Stimulated activated CD8-positive, alpha-beta memory T cell treated with anti-CD3 and anti-CD28 coated beads, Interleukin-2, amount 100 ng/mL, for 1 hour (primary cell): ENCODE measurements at places on chromosomes 5 and 9.

GRCh38 chr5:76145945-76146344 lies 62.8 kb downstream of the SV2C start:
- no peak for DNase-seq

- no peak for DNase-seq
Measured at GRCh38 chr5:11596185-11596584, 308.1 kb downstream of the CTNND2 start.

DNA sequence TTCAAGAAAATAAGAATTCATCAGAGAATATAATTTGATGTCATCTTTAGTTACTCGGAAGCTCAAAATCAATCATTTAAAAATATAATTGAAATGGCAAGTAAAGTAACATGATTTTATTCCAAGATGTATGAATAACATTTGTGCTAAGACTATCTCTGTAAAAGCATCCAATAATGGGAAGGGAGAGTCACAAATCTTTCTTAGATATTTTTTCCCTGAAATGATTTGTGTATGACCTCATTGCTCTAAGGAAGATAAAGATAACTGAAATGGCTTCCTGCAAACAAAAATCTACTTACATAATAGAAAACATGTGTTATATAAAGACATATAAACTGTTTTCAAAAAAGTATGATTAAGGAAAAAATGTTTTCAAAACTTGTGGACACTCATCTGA lies 97.4 kb upstream of the FGF10 start:
- DNase-seq: no peak

GRCh38 chr5:40569546-40570270 lies 110.0 kb upstream of the PTGER4 start:
- DNase-seq: no peak

DNA sequence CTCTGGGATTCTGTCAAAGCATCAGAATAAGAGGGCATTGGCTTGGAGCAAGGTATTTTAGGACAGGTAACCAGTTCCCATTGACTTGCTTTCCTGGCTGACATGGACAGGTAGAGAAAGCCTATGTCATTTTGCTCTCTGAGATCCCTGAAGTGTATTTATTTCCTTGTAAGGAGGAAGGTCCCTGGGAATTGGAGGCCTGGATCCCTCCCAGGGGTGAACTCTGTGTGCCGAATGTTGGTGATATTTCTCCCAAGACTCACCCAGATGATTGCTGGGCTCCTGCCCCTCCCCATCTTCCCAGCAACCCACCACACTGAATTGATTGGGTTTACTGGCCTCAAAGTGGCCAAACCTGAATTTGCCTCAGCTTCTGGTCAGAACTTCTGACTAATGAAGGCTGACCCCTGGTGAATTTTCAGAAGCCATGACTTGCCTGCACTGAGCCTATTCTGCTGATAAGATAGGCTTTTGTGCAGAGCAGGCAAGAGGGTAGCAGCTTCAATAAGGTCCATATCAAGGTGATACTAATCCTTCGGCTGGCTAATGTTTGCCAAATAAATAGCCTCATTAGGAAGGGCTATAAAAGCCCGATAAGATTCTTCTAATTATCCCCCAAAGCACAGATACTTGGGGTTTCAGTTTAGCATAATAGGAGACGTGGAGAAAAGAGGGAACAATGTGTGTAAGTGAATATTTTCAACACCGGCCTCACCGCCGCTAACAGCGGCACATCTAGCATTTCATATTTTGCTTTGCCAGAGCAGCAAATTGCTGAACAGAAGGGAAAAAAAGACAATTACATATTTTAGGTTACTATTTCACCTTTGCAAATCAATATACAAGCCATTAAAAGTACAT lies 152.9 kb upstream of the PITX1 start:
- DNase-seq: no peak

DNA sequence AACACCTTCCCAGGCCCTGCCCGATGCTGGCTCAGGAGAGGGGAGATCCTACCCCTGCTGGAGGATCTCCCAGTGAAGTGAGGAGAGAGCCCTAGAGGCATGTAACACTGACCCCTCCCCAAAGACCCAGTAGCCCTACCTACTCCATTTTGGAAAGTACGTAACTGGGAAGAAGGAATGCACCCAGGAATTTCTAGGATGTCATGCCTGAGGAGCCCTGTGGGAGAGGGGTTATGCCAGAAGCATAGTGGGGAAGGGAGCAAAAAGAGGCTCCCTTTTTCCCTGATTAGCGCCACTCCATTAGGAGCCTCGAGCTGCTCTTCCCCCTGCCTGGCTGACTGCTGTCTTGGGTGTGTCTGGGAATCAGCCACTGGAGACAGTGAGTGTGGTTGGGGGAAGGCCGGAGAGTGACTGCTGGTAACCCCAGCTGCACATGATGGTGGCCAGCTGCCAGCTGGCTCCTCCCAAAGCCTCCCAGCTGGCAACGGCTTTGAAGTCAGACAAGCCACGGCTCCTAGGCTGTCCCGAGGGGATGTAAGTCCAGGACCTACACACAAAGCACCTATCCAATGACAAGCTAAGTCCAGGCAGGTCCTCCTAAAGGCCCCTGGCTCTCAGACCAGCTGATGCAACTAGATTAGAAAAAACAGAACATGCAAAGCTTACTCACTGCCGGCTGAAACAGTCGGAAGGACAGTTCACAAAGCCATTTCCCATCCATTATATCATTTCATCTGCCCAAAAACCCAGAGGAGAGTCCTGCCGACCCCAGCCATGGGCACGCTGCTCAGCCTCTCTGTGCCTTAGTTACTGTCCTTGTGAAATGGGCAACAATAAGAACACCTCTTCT lies 136.5 kb upstream of the ABCA1 start:
- no peak for DNase-seq

GRCh38 chr9:72037571-72037970 lies 22.8 kb downstream of the C9orf57 start:
- no peak for DNase-seq

GRCh38 chr5:123265551-123265950 lies 157.7 kb downstream of the CEP120 start:
- DNase-seq: no peak

DNA sequence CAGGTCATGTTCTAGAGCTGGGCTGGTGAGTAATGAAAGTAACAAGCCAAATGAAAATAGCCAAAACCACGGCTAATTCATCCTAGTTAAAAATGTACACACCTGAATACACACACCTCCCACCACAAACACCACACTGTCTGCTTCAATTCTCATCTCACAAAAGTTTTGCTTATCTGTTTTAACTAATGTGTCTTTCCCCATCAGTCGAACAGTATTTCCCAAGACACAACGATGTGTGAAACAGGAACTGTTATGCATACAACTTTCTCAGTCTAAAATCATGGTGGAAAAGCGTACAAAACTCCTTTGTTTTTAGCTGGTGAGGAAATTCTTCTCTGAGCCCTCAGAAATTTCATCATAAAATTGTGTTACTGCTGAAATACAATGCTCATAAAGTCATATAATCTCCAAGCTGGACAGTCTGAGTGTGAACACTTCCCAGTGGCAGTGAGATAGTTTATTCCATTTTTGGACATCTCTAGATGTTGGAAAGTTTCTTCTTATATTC lies 242.4 kb downstream of the EFNA5 start:
- no peak for DNase-seq

- no peak for DNase-seq
Measured at GRCh38 chr9:99445920-99446319, 223.8 kb downstream of the SEC61B start.

GRCh38 chr9:114558027-114558675 lies 29.4 kb upstream of the ATP6V1G1 start:
- no peak for DNase-seq

- DNase-seq: no peak
Measured at GRCh38 chr9:114396558-114397218, 8.9 kb upstream of the AKNA start.

DNA sequence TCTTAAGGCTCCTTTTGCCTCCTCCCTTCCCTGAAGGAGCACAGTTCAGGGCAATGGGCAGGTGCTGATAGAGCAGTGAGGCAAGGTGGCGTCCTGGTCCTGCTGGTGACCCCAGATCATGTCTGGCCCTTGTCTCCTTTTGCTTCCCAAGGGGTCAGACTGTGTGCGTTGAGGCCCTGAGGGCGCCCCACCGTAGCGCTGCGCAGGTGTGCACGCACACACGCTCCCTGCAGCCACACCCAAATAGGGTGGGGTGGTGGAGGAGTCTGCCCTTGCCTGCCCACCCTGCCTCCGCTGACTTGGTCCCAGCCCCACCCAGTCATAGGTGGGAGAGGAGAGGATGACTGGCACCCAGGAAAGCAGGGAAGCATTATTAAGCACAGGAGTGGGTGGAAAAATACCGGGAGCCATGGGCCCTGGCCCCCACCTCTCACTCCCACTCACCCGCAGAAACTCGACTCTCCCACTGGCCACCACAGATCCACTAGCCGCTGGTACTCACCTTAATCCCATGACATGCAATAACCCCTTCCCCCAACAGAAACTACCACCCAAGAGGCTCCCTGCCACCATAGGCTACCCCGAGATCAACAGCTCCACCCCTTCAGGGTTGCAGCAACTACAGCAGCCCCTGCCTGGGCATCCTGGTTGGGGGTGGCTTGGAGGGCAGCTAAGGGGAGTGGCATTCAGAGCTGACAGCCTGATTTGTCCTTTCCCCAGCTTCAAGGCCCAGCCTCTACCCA lies 16.7 kb downstream of the PDLIM4 start:
- DNase-seq: no peak

DNA sequence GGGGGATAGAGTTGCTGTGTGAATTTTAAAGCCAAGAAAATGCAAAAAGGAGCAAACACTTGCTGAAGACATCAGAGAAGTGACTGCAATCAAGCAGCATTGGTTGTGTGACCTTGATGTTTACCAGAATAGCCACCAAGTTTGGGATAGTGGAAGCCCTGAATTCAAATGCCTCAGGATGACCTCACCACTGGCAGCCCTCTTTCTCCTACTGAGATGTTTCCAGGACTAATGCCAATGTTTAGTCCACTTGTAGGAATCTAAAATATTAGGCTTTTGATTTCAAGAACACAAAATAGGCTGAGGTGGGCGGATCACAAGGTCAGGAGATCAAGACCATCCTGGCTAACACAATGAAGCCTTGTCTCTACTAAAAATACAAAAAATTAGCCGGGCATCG lies 112.2 kb upstream of the NUDT12 start:
- no peak for DNase-seq

DNA sequence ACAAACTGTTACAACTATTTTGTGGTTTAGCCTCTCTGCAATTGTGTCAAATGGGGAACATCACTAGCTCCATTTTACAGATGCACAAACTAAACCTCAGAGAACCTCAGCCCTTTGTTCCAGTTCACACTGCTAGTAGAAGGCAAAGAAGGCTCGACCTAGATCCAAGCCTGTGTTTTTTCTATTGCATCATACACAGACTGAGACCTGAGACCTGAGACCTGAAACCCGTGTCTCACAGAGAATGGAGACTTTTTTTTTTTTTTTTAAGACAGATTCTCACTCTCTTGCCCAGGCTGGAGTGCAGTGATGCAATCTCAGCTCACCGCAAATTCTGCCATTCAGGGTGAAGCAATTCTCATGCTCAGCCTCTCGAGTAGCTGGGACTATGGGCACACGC lies 120.8 kb downstream of the GALNT10 start:
- no peak for DNase-seq

DNA sequence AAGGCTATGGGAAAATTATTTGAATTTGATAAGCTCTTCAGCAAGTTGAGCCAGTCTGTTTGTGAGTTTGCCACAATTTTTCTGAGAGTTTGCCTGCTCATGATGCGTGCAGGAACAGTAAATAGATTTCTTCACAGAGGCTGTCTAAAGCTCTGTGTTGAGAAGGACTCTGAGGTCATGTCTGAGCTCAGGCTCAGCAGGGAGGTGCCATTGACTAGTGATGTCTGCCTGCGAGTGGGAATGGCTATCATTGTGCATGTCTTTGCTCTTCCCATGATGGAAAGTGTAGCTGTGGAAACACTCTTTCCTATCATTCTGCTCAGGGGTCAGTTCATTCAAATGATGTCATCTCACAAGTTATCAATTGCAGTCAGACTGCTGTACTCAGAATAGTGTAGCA lies 142.8 kb downstream of the RASEF start:
- DNase-seq: no peak

- DNase-seq: no peak
Measured at GRCh38 chr9:91799113-91799744, 150.8 kb downstream of the ROR2 start.

GRCh38 chr9:126614455-126615244 lies 922 bp downstream of the LMX1B start:
- DNase-seq: no peak

DNA sequence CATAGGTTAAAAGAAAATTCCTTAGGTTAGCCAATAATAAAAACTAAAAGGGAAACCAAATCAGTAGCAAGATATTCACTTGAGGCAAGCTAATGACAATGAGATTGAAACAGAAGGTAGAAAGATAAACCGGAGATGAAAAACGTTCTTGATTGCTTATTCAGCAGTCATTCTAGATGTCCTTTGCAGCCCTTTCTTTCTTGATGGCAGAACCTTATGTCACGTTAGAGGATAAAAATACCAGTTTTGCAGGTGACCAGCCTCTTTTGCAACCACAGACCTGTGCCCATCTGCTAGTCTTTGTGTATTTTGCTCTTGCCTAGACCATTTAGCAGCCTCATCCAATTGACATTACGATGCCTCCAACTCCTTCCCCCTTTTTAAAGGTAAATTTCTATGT lies 337.8 kb downstream of the DMAC1 start:
- DNase-seq: no peak

- DNase-seq: no peak
Measured at GRCh38 chr5:61447780-61448495, 115.9 kb downstream of the ZSWIM6 start.

DNA sequence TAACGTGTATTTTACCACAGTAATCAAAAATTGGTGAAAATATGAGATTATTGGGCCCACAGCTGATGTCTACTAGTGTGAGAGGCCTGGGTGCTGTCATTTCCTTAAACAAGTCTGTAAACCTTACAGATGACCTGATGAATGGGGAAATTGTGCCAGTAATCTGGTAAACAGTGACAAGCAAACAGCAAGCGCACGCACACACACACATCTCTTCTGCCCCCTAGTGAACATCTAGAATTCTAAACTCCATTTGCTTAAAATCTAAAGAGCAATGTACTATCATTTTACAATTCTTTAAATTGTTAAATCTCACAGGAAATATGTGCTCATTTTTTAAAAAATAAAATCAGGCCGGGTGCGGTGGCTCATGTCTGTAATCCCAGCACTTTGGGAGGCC lies 7.5 kb upstream of the RAPGEF1 start:
- DNase-seq: no peak

- DNase-seq: no peak
Measured at GRCh38 chr5:56983593-56984361, 31.9 kb upstream of the MIER3 start.

DNA sequence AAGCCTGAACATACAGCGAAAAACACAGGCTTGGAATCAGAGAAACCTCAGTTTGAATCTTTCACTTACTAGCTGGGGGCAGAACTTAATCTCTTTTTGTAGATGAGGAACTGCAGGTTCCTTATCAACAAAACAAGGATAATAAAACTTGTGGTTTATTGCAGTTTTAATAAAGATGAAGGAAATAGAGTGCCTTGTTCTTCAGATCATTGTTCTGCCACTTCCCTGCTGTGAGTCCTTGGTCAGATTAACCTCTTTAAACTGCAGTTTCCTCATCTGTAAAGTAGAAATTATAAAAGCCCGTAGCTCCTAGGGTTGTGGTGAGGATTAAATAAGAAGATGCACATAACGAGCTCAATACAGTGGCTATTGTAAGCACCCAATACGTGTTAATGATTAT lies 57.4 kb downstream of the FEM1C start:
- DNase-seq: no peak
